ENCODE measurements at places on chromosomes 5 and 9. TPM values are rescaled to one million over a fixed set of nuclear protein-coding genes. Genes with fewer than 3 reads are reported as not detected.

Gene KCTD16
- total RNA-seq = 0.07 TPM

- no peak for DNase-seq
Observed at GRCh38 chr5:120771202-120771601, 307.1 kb downstream of the PRR16 start.

DNA sequence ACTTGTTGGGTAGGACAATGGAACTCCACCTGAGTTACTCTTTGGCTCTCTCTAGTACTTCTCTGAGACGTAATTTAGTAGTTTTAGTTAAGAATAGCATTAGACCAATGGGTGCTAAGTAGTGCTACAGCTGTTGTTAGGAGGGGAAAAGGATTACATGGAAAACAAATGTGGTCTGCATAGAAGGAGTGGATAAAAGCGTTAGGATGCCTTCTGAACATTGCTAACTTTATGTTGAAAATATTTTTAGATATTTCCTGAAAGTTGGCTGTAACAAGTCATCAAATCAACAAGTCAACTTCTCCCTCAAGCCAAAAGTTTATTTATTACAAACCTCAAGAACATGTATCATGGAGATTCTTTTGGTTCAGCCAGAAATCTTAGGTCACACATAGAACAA lies 409.5 kb upstream of the MEF2C start:
- no peak for DNase-seq

GRCh38 chr5:163498886-163499285 lies 6.5 kb upstream of the MAT2B start:
- no peak for DNase-seq

DNA sequence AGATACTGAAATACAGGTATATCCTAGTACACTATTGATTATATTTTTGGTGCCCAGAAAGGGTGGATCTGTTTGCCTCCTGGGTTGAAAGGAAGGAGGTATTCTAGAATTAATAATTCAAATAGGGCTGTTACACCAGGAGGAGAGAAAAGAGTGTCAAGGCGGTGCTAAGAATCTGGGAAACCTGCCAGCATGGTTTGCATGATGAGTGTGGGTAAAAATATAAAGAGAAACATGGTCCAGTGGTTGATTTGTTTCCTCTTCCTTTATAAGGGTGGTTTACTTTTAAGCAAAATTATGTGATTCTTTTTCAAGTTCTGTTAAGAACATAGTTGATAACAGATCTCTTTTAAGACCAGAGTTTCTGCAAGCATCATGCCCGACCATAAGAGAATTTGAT lies 69.4 kb upstream of the NFIB start:
- DNase-seq = no peak

All from activated T-cell treated with anti-CD3 and anti-CD28 coated beads, Interleukin-2, amount 50 U/mL, for 72 hours (primary cell).